Osteocyte (in vitro differentiated cells): ENCODE measurements at places on chromosomes 7 and 10. TPM values are rescaled to one million over a fixed set of nuclear protein-coding genes. Genes with fewer than 3 reads are reported as not detected.

MUC12 gene
- total RNA-seq = not detected in 2 replicates

GRCh38 chr7:91239171-91239604, 25.0 kb upstream of the FZD1 start:
- DNase-seq = no peak
- peak overlapping the region; percentile 72 for H3K27ac ChIP-seq
- H3K27me3 ChIP-seq = no peaks in the 10 kb centered on the region
- peaks cover 31% of the 10 kb centered on the region for H3K4me1 ChIP-seq
- H3K4me3 ChIP-seq = no peak overlapping the region

- no peaks in the 10 kb centered on the region for H3K36me3 ChIP-seq
- no peak overlapping the region for H3K27ac ChIP-seq
- DNase-seq = no peak
- H3K4me3 ChIP-seq = no peak overlapping the region
- no peaks in the 10 kb centered on the region for H3K27me3 ChIP-seq
Measured at GRCh38 chr10:4103603-4104002, 318.6 kb upstream of the KLF6 start.

- DNase-seq = no peak
- H3K27ac ChIP-seq = no peak overlapping the region
- H3K4me1 ChIP-seq = peaks cover 53% of the 10 kb centered on the region
- H3K4me3 ChIP-seq = no peak overlapping the region
- H3K36me3 ChIP-seq = no peaks in the 10 kb centered on the region
- no peaks in the 10 kb centered on the region for H3K27me3 ChIP-seq
Measured at GRCh38 chr7:131518626-131519025, 37.8 kb downstream of the PODXL start.

- H3K4me3 ChIP-seq = no peak overlapping the region
- H3K4me1 ChIP-seq = no peaks in the 10 kb centered on the region
- no peak for DNase-seq
- H3K36me3 ChIP-seq = peaks cover 2% of the 10 kb centered on the region
- peaks cover 11% of the 10 kb centered on the region for H3K27me3 ChIP-seq
Measured at GRCh38 chr7:159051916-159052315, 92.8 kb downstream of the VIPR2 start.

- DNase-seq = no peak
- H3K27ac ChIP-seq = no peak overlapping the region
- H3K36me3 ChIP-seq = no peaks in the 10 kb centered on the region
- H3K4me3 ChIP-seq = no peak overlapping the region
- H3K4me1 ChIP-seq = peaks cover 22% of the 10 kb centered on the region
- H3K27me3 ChIP-seq = no peaks in the 10 kb centered on the region
Measured at GRCh38 chr10:101028446-101029337, 2.2 kb downstream of the PDZD7 start.

GRCh38 chr7:128311013-128311412, 32.7 kb downstream of the RBM28 start:
- no peak for DNase-seq
- peaks cover 76% of the 10 kb centered on the region for H3K36me3 ChIP-seq
- H3K27me3 ChIP-seq = no peaks in the 10 kb centered on the region
- no peak overlapping the region for H3K4me3 ChIP-seq
- H3K4me1 ChIP-seq = no peaks in the 10 kb centered on the region

DNA sequence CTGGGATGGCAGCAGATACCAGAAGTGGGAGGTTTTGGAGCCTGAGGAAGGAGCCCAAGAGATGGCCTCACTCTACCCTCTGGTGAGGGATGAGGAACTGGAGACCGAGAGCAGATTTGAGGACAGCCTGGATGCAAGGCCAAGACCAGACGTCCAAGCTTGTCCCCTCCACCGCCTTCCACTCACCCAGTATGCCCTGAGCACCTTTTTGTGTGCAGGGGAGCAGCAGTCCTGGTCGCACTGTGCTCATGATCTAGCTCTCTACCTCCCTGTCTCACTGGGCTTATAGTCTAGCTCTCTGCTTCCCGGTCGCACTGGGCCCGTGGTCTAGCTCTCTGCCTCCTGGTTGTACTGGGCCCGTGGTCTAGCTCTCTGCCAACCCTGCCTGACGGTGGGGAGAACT, 33.6 kb upstream of the CHST15 start:
- H3K4me1 ChIP-seq = peaks cover 4% of the 10 kb centered on the region
- no peak overlapping the region for H3K27ac ChIP-seq
- H3K36me3 ChIP-seq = no peaks in the 10 kb centered on the region
- H3K4me3 ChIP-seq = no peak overlapping the region
